Stimulated activated CD4-positive, alpha-beta T cell treated with anti-CD3 and anti-CD28 coated beads, Interleukin-12 subunit alpha, Interleukin-12 subunit beta, amount 100 ng/mL, for 24 hours (primary cell): ENCODE measurements at places on chromosomes 4 and X.

DNA sequence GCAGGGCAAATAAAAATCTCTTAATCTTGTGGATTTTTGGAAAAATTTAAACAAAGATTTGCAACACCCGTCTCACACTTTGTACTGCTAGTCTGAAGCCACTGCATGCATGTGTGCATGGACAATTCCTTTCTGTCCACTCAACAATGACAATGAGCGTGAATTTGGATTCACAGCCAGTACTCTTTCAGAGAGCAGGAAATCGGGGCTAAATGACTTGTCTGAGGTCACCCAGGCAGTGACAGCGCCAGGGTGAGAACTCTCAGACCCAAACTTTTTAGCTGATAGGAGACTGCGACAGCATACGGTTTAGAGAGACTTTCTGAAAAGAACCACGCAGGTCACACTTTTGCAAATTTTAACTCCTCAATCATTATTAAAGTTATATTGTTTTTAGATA is 90.9 kb downstream of the ZNF827 start:
- no peak for DNase-seq

DNA sequence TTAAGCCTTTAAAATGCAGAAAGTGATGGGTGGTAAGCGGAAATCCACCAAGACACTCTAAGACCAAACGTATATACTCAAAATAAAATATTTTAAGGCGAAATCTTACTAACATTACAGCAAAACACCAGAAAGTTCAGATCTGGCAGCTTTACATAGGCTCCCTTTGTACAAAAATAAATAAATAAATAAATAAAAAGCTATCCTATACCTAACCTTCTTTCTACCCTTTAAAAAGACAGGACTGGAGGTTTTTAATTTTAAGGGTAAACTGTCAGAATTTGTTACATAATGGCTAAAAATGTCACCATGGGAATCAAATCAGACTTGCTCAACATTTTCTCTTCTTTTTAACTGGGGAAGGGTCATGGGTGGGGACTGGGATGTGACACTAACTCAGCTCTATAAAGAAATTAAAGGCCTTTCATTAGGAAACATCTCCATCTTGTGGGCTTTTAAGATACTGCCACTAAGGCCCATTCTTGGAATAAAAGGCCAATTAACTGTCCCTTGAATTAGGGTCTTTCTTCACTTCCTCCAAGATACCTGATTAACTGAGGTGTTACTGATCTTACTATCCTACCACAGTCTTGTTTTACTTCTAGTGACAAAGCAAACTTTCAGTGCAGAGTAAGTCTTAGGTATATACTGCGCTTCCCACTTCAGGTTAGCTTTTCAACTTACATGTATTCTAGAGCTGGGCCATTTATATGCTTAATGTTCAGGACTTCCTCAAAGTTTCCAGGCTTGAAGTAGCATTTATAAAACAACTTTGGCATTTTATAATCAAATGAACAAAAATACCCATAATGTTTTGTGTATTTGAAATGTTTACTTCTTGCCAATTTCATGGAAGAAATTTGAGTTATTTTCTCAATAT is 13.3 kb downstream of the HNRNPD start:
- DNase-seq: no peak

GRCh38 chrX:53795576-53795975 is 109.1 kb upstream of the HUWE1 start:
- no peak for DNase-seq

- no peak for DNase-seq
These were observed 65.9 kb downstream of the EFNB1 start for GRCh38 chrX:68894513-68895340.

GRCh38 chr4:48073567-48074103 is 57.1 kb downstream of the NIPAL1 start:
- no peak for DNase-seq

DNA sequence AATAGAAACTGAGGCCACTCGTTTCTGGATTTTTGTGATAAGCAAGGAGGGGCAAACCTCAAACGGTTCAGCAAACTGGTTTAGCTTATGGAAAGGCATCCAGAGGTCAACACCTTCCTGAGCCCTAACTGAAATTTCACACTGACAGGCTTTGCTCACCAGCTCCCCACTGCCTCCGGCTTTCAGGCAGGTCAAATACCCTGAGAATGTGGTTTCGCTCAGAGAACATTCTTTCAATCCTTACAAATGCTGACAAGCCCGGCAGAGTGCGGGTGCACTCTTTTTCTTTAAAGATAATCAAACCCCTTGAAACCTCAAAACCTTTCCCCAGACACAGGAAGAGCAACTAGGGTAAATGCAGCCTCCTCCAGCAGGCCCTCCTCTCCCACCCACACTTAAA is 41.5 kb downstream of the CD40LG start:
- DNase-seq: no peak

DNA sequence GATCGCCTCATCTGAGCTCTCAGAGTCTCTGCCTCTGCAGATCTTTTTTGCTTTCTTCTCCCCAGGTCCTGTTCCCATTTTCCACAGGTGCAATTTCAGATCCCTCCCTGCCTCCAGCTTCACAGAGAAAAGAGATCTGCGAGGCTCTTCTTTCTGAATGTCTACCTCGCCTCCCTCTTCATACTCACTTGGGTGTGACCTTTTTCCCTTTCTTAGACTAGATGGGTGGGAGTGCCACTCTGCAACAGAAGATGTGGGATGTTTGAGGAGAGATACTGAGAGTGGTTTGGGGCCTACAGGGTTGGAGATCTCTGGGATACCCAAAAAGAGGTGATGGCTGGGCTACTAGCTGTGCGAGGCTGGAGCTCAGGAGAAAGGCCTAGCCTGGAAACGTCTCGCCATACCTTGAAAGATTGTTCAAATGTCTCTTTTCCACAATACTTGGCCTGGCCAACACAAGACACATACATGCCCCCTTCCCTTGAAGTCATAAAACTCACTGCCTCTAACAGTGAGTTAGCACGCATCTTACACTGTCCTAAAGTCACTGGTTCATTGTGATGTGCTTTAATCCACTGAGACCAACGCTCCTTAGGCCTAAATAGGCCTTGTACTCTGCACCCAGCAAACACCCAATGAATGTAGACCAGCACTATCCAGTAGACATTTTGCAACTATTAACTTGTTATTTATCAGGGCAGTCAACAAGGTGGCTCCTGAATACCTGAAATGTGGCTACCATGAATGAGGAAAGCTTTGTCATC is 33.6 kb downstream of the IRF2 start:
- DNase-seq: no peak

- DNase-seq: no peak
These were observed at the start of gene IRAK1 for GRCh38 chrX:154019633-154020528. Gene IRAK1 (minus strand): TSS chrX:154019902. CDS start chrX:154019812, 90 bp downstream.

GRCh38 chr4:5885733-5886132 is 7.2 kb downstream of the CRMP1 start:
- no peak for DNase-seq

GRCh38 chr4:6917461-6918271 is 8.0 kb downstream of the TBC1D14 start:
- no peak for DNase-seq

DNA sequence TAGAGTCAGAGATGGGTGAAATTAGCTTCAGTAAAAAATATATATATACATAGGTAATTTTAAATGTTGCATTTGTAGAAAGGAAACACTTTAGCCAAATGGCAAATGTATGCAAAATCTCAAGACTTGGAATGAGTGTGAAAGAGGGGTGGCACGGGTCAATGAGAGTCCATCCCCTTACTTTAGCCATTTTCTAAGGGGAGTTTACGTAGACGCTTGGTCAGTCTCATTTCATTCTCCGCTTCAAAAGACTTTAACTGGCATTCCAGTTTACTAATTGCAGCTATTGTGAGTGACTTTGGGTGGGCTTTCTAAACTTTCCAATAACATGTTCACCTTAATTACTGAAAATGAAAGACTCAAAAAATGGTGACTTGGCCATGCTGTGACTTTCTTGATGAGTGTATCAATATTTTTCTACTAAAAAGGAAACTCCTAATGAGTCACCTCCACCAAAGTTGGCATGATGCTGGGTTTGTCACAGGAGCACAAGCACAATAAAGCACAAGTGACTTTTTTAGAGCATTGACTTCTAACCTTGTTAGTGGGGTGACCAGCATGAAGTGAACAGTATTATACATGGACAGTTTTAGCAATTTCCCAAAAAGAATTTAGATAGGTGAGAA is 356.0 kb upstream of the RASGEF1B start:
- DNase-seq: no peak

DNA sequence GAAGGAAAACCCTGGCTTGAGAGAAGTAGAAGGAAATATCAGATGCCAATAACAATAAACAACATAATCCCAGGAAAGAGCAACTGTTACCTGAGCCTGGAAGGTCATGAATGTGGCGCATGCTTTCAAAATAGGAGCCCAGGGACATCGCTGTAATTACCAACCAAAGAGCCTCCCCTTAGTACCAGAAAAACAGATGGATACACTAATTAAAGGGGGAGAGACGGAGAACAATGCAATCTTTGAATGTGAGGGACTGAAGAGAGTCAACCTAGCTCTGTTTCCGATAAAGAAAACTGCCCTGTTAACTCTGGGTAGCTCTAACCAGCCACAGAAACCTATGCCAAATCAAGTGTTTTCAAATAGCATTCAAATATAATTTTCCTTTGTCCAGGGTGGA is 161.4 kb downstream of the ENOX2 start:
- no peak for DNase-seq

DNA sequence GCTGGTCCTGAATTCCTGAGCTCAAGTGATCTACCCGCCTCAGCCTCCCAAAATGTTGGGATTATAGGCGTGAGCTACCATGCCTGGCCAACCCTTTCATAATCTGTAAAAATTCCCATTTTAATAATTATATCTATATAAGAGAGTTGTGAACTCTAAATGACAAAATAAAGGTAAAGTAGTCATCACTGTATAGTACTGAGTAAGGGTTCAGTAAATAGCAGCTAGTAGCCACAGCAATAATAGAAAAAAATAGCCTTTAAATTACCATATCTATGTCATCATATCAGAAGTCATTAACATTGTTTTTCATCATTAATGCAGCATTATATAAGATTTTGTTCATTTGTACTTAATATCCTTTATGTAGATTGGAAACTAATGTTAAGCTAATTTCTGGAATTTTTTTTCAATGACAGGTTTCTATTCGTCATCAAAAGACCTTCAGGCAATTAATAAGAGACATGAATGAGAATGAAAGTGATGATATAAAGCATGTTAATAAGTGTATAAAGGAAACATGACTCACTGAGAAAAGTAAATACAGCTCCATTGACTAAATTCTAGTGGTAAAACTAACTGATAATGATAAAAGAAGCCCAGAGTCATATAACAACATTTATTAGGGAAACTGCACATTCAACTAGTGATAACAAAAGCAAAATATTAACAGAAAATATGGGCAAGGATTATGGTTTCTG is 85.9 kb upstream of the UGT8 start:
- DNase-seq: no peak

GRCh38 chr4:102334624-102335023 is 10.7 kb downstream of the SLC39A8 start:
- no peak for DNase-seq

GRCh38 chr4:3658530-3658913 is 107.7 kb upstream of the ADRA2C start:
- no peak for DNase-seq

DNA sequence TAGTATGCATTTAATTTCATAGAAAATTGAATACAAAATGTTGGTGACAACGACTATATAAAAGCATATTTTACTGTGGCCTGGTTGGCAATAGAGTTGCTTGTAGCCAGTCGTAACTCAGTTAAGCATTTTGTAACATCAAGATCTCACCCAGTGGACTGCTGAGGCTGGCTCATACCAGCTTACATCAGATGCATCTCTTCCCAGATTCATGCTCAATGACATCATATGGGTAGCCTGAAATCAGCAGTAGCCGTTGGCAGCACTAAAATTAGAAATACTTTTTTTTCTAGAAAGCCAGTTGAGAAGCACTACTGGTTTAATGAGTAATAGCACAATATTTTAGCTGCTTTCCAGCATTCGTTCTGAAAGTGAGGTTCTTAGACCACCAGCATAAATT is 341.2 kb downstream of the TECRL start:
- no peak for DNase-seq

DNA sequence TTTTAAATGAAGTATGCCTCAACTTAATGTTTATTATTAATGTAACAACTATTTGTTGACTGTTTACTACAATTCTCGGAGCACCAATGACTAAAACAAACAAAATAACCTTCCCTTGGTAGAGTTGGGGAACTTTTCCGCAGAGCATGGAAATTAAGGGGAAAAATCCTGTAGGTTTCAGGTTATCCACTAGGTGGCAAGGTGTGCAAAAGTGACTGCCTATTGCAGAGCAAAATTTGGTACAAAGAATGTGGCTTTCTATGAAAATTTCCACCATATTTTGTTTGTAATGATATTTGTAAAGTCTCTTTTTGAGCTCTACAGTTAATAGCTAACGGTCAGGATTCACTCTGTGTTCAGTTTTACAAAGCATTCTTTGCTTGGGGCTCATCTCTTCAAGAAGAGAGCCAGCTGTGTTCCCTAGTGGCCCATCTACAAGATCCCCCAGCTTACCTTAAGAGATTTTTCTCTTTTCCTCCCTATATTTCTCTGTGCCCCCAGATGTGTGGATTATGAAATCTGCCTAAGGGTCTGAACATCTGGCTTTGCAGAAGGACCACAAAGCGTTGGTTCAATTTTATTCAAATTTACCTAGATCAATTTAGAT is 61.1 kb downstream of the FBXO8 start:
- DNase-seq: no peak

DNA sequence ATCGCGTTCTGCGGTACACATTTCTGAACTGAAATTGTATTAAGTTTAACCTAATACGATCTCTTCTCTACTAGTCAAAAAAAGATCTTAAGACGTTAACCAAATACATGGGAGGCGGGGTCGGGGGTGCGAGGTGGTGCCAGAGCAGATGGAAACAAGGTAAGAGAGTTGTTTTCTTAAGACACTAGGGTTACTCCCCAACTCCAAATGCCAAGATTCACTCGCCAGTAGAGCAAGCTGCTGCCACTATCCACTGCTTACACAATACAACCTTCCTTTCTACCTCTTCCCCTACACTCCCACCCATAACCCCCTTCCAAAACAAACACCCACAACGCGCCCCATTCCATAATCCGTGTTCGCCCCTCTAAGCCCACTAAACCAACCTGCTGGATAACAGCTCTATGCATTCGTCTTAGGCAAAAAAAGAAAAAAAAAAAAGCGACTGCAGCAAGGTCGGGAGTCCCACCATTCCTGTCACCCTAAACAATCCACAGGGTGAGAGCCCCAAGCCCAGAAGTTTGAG is 1.3 kb downstream of the LCORL start:
- no peak for DNase-seq

DNA sequence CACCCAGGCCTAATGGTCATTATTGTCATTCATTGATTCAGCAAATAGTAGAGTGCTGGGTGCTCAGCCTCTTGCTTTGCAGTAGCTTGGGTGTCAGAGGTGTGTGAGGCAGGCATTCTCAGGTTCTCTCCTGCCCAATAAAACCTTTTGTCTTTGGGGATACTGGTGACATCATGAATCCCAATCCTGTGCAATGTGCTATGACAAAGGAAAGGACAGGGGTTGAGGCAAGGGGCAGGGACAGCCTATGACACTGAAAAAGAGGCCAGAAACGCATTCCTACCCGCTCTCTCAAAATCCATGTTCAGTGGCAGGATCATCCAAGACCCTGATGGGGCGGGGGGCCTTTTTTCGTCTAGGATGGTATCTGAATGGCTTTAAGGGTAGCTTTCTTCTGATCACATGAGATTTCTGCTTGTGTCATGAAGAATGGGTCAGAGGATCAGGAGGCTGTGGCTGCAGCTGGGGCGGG is 1.5 kb upstream of the FAM193A start:
- no peak for DNase-seq
